Neuronal stem cell (in vitro differentiated cells): ENCODE measurements at places on chromosomes 6 and 20.

- no peak for DNase-seq
Observed at GRCh38 chr6:126945150-126945685, 173.3 kb upstream of the RSPO3 start.

DNA sequence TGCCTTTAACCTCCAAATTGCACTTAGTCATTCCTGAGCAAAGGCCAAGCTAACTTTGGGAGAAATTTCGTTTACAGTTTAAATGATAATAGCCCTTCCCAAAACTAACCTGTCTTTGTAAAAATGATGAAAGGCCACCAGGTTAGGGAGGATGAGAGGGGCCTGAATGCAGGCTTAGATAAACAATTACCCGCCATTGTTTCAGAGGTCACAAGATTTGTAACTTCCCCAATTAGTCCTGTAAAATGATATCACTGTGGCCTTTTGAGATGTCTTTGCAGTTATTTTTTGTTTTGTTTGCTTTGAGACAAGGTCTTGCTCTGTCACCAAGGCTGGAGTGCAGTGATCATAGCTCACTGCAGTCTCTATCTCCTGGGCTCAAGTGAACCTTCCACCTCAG lies 26.3 kb downstream of the GNL1 start:
- DNase-seq, result no peak

DNA sequence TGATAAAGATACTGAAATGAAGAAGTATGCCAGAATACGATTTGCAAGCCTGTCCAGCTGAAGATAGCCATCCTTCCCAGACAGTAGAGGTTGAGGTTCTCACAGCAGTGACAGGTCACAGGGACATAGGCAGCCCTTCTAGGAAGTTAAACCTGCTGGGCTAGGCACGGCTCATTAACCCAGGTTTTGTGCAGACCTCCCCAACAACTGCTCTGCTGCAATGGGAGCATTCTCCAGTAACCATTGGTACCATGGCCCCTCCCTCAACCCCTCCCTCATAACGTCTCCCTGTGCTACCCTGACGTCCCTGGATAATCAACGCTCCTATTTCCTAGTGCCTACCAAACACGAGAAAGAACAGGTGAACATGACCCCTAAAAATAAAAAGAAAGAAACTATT lies 15.8 kb downstream of the ID4 start:
- DNase-seq, result no peak

DNA sequence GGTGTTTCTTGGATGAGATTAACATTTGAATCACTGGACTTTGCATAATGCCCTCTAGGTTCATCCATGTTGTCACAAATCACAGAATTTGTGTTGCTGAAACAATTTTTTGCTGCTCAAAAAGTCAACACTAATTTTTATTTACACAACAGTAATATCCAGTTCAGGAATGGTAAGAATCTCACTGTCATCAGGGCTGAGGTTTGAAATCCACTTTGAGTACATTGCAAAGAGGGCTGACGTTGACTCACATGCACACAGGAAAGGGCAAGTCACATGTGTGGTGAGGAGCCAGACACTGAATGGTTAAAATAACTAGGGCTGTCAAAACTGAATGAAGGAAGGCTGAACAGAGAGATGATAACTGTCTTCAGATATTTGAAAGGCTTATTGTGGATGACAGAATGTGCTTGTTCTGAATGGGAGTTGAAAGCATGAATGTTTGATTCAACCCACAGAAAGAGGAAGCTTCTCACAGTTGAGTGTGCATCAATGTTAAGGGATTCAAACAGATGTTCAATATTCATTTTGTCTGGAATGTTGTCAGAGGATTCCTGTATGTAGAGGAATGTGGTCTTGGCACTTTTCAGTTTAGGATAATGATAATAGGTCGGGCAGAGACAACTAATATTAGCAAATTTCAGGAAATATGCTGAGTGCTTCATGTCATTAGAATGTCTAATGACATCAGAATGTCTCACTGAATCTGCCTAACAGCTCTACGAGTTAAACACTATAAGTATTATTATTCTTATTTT lies 3.6 kb upstream of the ADGRG6 start:
- DNase-seq, result no peak

DNA sequence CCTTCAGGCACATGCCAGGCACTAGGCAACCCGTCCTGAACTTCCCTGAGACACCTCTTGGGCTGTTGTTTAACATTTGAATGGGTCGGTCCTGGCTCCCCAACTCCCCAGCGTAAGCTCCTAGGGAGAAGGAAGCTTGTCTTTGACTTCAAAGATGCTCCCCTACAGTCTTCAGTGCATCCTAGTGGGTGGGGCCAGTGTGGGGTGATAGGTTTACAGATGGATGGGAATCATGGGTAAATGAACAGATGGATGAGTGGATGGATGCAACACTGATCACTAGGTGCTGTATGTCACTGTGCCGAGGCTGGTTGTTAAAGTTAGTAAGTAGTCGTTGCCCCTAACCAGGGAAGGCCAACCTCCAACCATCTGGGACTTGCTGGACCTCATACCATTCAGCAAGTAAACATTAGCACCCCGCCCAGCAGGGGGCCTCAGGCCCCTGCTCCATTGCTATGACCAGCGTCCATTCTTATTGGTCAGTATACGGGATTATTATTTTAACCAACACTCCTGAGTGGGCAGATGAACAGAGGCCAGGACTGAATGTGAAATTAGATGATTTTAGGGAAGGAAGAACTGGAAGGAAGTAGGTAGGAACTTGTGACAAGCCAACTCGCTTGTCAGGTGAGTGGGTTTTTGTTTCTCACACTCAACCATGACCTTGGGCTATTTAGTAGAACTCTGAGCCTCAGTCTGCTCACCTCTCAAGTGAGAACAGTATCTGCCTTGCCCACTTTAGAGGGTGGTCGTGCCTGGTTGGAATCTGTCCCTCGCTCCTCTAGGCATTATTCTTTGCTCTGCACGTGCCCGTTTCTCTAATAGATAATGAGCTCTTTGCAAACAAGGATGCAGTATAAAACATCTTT lies 82.9 kb upstream of the FOXP4 start:
- DNase-seq, result no peak

DNA sequence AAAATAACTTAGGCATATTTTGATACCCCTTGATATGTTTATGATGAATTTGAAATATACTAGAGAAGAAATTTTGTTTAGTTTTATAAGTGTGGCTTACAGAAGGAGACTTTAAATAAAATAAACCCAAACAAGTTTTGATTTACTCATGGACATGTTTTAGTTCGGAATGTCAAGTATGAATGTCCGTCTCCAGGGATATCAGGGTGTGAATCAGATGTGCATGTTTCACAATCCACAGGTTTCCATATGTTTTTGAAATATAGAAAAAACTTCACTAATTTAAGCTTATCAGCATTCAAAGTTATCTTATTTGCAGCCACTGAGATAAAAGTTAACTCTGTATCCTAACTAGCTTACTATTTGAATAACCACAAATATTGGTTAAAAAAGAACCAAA lies 51.5 kb downstream of the PLCB1 start:
- DNase-seq, result no peak

- DNase-seq, result no peak
Observed at GRCh38 chr6:100899202-100899601, 18.1 kb upstream of the ASCC3 start.
